Activated T-helper 1 cell treated with Interleukin-2 at 50 U/mL for 16 hours (primary cell): ENCODE measurements at places on chromosomes 1 and 21.
A peak's percentile ranks its signal among the peaks of the same experiment; 100 is the strongest.

DNA sequence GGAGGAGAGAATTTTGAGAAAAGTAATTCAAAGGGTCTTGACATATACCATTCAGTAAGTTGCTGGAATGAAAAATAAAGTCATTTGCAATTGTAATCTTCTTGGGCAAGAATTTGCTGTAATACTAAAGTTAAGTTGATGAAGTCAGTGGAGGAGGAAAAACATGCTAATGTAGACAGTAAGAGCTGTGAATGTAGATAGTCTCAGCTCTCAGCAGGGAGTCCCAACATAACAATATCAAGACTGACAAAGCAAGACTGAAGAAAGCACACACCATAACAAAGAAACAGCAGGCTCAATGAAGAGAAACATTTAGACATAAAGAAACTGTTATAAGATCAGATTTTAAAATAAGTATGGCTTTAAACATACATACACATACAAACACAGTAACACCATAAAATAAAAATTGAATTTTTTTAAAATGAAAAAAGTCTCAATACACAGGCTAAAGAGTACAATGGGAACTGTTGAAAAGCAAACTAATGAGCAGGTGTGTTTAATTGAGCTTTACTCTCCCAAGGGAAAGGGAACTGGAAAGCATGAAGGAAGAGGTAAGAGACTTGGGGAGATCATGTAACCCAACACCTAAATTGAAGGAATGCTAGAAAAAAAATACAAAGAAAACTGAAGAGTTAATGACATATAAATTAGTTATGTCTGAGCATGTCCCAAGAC is 336.3 kb upstream of the NCAM2 start:
- DNase-seq: no peak

DNA sequence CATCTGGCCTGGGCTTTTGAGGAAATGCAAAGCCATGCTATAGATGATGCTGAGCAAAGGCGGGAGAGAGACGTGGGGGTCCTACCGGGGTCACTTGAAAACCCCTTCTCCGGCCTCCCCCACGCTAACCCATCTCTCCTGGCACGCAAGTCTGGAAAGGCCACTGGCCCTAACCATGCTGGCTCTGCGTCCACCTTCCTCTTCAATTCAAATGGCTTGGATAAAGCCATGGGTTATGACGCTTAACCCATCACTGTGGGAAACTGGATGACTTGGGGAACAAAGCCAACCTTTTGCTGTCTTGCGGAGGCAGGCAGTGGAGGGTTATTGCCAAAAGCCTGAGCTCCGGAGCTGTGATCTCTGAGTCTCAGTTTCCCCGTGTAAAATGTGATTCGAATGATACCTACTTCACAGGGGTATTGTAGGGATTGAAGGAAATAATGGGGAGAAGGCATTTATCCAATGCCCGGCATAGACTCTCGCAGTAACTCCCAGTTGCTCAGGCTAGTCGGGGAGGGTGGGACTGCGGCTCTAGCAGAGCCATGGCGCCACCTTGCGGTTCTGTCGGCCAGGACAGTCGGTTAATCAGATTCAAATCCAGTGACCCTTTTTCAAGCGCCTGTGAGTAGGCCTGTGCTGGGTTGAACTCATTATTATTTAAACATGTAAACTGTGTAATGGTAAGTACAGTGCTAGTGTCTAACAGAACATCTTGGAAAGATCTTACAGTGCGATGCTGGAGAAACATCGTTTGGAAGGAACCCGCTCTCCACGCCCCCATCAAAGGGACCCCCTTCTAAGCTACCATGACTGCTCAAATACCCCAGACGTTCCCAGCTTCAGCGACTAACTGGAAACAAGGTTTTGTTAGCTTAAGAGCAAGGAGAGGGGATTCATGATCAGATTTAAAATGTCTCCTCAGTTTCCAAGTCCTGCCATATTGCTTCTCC is 20.3 kb downstream of the NEK2 start:
- DNase-seq: peak; percentile 58

DNA sequence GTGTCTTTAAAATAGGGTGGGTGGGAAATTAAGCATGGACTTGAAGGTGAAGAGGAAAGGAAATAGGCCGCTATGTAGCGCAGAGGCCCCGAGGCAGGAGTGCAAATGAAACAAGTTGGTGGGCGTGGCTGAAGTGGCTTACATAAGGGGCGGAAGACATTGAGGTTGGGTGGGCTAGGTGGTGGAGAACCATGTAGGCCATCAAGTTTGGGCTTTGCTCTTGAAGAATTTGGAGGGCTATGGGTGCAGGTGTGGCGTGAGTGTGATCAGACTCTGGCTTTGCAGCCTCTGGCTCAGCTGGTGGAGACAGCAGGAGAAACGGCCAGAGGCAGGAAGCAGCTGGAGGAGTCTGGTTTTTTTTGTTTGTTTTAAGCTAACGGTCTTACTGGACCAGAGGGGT is 6.7 kb downstream of the SLFNL1 start:
- DNase-seq: no peak

DNA sequence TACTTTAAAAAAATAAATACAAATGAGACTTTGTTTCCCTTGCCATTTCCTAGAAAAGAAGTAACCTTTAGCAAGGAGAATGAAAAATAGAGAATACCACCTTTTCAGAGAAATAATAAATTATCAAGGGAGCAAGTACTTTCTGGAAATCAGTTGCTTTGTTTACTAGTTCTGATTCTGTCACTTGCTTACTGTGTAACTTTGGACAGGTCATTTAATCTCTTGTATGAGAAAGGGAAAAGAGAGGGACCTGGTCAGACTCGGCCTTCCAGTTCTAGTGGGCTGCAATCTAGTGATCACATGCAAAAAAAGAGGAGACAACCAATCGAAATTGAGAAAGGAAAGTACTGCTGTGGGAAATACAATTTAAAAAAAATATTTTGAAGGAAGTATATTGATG is 34.2 kb downstream of the KCTD3 start:
- no peak for DNase-seq

DNA sequence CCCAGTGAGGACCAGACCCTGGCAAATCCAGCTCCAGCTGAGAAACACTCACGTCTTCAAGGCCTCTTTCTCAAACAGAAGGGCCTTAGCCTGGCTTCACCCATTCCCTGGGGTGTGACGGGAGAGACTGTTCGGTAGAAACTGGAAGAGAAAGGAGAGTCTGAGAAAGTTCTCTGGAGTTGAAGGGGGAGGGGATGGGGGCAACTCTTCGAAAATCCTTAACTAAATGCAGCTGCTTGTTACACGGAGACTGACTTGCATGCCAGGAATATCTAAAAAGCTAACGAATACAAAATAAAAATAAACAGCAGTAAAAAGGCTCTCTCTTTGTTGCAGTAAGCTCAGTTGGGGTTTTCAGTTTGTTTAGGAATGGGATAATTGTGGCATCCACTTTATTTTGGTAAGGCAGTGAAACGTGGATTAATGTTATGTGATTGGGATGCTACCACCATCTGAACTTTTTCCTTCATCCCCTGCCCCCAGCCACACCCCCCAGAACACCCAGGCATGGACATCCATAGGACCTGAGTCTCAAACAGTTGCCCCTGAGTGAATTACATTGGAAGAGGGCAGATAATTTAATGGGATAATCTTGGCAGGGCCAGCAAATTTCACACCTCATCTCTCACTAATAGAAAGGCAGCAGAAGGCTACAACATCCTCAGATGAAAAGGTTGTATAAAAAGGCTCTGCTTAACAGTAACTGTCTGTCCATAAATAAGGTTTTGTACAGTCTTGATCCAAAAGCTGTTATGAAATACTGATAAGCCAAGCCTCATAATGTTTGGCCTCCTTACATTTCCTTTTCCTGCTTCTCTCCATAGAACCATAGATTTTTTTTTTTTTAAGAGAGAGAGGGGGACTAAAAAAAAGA is 5.8 kb downstream of the ROR1 start:
- DNase-seq: no peak

DNA sequence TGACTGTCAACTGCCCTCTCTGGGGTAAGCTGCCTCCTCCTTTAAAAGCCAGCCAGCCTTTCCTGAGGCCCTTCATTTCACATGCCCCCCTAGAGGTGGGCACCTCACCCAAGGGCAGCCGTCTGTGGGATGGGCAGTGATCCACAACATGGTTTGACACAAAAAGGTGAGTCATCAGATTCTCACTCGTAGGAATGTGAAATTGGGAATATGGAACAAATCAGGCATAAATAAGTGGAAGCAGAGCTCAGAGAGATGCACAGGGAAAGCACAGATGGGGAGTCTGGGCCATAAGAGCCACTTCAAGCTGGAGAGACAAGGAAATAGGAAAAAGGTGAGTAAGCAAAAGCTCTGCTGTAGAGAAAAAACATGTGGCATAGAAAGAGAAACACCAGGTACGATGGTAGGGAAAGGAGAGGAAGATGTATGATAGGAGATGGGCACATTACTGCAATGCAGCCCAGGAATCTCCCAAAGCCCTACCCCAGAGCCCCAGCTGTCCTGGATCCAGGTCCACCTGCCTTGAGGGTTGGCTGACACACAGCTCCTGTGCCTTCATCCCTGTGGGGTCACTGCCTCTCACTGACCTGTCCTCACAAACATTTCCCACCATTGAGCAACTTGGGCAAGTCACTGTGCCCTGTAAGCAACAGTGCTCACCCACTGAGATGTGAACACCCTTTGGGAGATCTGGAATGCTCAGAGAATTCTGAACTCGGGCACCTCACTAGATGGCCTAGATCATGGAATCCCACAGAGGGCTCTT is 86.6 kb downstream of the ASTN1 start:
- no peak for DNase-seq

GRCh38 chr1:94027721-94028515 is 93.0 kb downstream of the ABCA4 start:
- no peak for DNase-seq

GRCh38 chr1:18653367-18653766 is 22.7 kb downstream of the PAX7 start:
- DNase-seq: no peak

DNA sequence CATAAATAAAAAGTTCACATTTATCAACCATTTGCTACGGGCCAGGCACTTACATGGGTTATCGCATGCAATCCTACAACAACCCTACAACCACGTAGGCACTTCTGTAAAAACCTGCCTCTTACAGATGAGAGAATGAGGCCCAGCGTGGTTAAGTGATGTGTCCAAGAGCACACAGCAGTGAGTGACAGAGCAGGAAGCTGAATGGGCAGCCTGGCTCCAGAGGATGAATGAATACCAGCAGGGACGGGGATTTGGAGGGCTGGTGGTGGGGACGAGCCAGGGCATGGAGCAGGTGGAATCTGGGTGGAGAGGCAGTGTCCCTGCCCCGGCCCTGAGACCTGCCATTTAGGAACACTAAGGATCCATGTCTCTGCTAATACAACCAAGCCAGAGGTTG is 35.5 kb downstream of the SYF2 start:
- no peak for DNase-seq

DNA sequence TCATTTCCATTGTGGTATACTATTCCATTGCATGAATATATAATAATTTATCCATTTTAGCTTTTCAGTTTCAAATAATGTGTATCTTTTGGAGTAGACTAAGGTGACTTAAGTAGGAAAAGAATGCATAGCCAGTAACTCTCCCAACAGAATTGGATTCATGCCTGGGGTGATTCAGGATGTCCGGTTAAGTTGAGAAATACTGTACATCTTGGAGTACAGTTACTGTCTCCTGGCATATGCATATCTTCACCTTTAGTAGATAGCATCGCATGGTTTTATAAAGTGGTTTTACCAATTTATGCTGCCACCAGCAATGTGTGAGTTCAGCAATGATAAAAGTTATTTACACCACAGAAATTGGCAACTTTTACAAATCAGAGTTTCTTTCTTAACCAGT is 18.6 kb upstream of the SLC6A9 start:
- DNase-seq: no peak

DNA sequence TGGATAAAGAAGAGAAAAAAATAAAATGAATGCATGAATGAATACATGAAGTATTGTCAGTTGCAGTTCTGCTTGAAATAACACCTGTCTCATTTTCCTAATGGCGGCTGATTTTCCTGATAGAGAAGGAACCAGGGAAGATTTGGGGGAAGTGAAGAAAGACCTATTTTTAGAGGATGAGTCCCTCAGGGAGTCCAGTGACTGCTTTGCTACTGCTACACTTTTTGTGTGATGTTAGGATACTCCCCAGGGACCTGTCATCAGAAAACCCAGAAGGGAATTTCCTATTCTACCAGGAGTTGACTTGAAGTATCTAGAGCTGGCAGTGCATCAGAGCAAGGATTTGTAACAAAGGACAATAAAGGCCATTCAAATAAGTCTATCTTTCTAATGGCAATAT is 114.8 kb downstream of the MAB21L3 start:
- DNase-seq: no peak

GRCh38 chr1:53326598-53327181 is 1.2 kb downstream of the LRP8 start:
- DNase-seq: no peak

DNA sequence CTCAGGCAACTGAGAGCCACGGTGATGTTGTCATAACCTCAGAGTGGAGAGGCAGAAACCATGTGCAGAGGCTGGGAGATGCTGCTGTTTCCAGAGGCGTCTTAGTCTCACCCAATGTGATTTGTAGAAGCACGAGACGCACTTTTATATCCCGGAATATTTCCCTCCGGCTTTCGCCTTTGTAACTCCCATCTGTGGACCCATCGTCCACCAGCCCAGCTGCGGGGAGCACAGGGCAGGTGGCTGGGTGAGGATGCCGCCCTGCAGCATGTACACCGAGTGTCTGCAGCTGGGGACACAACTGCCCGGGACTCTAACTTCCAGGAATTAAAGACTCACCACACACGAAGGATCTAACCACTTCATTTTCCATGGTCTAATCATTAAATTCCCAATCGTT is 43.5 kb downstream of the UBASH3A start:
- DNase-seq: no peak

DNA sequence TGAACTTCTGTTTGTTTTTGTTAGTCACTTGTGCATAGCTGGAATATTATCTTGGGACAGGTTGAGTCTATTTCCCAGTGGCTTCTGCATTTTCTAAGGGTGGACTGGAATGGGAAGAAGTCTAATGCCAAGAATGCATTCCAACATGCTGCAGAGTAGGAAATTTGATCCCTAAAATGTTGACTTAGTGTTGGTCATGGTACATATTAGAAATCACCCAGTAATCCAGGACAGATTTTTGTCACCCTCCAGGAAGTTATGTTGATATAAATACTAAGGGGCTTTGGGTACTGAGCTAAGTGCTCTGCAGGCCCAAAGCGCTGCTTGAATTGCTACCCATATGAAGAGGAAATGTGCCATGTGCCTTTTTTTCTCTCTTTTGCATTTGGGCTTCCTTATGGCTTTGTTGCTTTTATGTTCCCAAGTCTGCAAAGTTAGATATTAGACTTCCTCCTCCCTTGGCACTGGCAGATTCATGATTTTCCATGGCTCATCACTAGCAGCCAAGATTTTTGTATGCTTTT is 10.0 kb downstream of the ARID1A start:
- no peak for DNase-seq

GRCh38 chr1:218874313-218874712 is 299.4 kb upstream of the LYPLAL1 start:
- DNase-seq: no peak
